Activated CD4-positive, alpha-beta T cell treated with anti-CD3 and anti-CD28 coated beads, Interleukin-2, Interleukin-4, amounts not matched to agents 100 ng/mL and 50 ng/mL, durations not matched to agents 16 hours and 8 hours (primary cell): ENCODE measurements at places on chromosomes 7 and 10.
A peak's percentile ranks its signal among the peaks of the same experiment; 100 is the strongest.

DNA sequence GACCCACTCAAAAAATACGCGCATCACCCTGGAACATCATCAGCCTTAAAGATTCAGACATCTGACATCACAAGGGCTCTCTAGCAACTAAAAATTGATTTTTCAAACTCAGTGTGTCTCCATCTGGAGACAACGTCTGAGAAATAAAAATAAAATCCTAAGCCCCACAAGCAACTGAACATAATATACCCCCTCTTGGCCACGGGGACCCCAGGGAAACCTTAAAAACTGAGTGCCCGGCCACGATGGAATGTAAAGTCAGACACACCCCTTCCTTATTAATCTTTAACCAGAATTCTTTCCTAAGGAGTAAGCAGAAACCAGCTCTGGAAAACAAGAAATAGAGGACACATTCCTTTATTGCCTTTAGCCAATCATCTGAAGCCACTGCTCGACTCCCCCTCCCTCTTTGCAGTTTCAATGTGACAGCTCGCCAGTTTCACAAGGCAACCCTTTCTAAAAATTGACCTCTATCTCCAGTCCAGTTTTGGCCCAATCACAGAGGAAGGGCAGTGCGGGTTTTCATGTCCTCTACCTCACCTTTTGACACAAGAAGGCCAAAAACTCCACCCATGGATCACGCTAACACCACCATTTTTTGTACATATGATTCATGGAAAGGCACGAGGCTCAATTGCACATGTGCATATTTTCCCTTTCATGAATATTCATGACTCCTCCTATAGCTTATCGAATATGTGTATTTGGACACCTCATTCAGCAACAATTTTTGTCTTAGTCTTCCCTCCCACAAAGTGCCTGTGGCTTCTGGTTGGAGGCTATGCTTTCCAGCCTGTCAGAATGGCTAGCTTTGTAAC, 24.2 kb downstream of the IFIT3 start:
- no peak for DNase-seq

GRCh38 chr10:20737107-20737506, 160.0 kb downstream of the NEBL start:
- DNase-seq, result no peak

- DNase-seq, result no peak
Measured at GRCh38 chr7:114823290-114823689, 98.6 kb upstream of the MDFIC start.

GRCh38 chr10:122498521-122498920, 37.2 kb downstream of the HTRA1 start:
- DNase-seq, result no peak

DNA sequence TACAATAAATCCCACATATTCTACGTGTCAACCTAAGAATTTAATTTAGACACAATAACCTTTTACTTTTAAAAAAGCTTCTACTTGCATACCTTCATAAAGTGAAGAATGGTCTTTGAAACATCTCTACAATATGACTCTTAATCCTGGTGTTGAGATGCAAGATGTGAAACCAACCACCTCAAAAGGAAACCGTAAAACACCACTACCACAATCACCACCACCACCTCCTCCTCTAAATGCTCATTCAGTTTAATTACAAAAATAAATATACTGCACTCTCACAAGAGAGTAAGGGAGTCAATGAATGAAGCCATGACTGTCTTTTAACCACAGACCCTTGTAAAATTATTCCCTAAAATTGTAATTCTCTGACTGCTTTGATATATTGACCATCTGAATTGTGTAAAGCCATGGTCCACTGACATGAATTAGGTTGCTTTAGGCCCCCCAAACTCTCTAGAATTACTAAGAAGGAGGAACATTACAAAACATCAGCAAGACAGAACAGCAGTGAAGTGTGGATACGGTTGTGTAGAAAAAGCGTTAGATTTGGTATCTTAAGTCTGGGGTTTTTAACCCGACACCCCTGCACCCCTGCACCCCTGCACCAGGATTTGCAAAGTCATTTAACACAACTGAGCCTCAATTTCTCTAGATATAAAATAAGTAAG, 171.4 kb downstream of the SFMBT2 start:
- DNase-seq, result peak; percentile 70

DNA sequence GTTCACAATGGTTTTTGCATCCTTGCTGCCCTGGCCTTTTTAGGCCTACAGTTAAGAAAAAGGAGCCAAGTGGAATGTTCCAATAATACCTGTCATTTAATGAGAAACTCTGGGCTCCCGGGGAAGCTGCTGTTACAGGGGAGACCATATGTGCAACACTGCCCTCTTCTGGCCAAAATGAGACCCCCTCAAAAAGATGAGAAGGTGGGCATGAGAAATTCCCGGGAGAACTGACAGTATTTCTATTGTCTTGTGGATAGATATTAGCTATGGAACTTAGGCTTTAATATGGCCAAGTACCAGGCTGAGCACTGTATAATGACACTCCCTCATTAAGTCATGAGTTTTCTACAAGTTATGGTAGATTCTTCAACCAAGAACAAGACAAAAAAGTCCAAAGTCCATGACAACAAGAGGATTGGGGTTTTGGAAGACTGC, 99.4 kb downstream of the CCDC3 start:
- DNase-seq, result peak; percentile 45

DNA sequence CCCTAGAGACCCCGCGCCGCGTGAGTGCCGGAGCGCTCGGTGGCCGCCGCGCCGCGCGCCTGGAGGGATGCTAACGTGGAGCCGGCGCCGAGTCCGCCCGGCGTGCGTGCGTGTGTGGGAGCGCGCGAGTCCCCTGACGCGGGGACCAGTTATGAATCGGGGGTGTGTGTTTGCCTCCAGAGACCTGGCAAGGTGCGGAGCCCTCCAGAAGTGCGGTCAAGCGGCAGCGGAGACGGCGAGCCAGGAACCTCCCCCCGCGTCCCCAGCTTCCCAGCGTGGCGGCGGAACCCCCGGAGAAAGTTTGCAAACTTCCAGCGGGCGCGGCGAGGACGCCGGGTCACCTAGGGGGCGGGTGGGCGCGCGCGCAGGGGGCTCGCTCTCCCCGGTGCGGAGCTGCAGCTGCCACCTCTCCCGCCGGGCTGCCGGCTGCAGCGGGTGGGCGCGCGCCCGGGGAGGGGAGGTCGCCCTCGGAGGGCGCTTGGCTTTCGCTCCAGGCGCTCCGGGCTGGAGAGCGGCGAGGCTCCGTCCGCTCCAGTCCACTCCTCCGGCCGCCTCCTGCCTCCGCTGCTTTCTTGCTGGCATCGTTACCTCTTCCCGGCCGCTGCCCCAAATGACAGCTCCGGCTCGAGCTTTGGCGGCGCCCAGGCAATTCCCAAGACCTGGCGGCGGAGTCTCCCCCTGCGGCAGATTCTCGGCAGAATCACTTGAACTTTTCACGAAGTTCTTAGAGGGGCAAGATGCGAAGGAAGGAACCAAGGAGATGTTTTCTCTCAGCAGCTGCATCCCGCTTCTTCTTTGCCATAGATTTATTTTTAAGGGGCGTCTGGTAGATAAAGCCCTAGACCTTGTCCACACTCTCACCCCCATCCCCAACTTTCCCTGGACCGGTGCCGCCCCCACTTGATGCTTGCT, 2.3 kb upstream of the CREB5 start:
- no peak for DNase-seq

- DNase-seq, result peak; percentile 41
Measured at GRCh38 chr7:23020742-23021401, 6.9 kb upstream of the HYCC1 start.

GRCh38 chr7:112021379-112022044, 184.7 kb downstream of the DOCK4 start:
- no peak for DNase-seq

DNA sequence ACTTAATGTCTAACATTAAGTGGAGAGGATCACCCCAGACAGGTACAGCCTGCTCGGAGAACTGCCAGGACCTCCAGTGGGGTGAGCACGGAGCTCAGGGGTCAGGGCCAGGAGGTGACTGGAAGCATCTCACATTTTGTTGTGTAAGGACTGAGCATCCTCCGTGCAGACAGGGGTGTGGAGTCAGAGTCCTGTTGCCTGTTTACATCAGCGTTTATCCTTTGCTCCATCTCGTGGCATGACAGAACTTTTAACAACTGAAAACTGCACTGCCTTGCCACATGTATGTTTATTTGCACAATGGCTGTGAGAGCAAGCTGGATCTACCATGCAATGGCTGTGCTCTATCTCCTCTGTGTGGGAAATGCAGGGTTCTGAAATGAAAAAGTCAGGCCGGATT, 175.4 kb upstream of the AKR1E2 start:
- no peak for DNase-seq

- DNase-seq, result no peak
Measured at GRCh38 chr10:114073395-114074186, 29.9 kb downstream of the ADRB1 start.

- DNase-seq, result no peak
Measured at GRCh38 chr7:151225948-151226510, 976 bp downstream of the ABCF2 start.

GRCh38 chr7:27303026-27303425, 60.4 kb downstream of the EVX1 start:
- DNase-seq, result no peak

DNA sequence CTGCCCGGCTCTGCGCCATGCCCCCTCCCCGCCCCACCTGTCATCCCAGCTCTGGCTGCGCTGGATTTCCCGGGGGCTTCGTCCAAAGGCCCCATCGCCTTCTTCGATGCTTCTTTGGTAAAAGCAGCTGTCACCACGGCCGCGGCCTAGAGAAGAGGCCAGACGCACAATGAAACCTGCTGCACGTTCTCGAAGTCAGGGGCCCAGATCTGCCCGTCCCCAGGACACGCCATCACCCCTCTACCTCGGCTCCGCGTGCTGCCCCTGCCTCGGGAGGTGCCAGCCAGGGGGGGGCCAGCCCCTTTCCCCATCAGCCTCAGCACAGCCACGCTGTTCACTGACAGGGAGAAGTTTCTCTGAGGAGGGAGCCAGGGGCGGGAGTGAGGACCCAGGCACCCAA, 6.8 kb downstream of the GIGYF1 start:
- no peak for DNase-seq

DNA sequence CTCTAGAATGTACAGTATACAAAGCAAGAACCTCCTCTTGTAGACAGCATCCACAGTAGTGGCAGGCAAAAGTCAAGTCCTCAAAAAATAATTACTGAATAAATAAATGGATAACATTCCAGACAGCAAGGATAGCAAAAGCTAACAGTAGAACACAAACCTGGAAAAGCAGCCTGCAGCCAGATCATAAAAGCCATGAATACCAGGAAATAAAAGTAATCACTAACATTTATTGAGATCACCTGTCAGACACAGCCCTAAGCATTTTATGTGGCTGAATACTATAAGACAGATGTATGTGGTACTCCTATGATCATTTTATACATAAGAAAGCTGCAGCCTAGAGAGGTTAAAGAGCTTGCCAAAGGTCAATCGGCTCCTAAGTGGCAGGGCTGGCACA, 34.0 kb downstream of the CUL2 start:
- DNase-seq, result no peak

- peak; percentile 26 for DNase-seq
Measured at GRCh38 chr10:7337431-7338171, 73.2 kb downstream of the SFMBT2 start.

- DNase-seq, result no peak
Measured at GRCh38 chr7:119413314-119413805, 859.6 kb upstream of the KCND2 start.

GRCh38 chr7:8115547-8116402, 146.2 kb downstream of the ICA1 start:
- no peak for DNase-seq

DNA sequence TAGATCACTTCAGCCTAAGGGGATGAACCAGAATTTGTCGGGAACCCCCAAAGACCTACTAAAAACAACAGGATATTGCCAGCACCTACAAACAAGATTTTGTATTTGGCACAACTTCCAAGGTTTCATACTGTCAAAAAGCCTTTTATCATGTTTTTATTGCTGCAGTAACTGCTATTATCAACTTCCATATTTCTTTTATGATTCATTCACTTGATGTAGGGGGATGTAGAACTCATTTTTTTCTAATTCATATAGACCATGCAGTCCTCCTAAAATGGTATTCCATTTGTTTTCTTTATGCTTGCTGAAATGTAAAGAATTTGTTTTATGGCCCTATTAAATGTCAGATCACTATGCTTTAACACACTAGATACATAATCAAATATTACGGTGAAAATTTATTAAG, 30.0 kb upstream of the WNT16 start:
- DNase-seq, result no peak

GRCh38 chr10:31698181-31698830, 230.3 kb downstream of the ARHGAP12 start:
- no peak for DNase-seq

DNA sequence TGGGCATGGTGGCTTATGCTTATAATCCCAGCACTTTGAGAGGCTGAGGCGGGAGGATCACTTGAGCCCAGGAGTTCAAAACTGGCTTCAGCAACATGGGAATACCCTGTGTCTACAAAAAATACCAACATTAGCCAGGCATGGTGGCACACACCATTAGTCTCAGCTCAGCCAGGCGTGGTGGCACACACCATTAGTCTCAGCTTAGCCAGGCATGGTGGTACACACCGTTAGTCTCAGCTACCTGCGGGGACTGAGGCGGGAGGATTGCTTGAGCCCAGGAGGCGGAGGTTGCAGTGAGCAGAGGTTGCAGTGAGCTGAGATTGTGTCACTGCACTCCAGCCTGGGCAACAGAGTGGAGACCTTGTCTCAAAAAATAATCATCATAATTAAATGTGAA, 9.0 kb downstream of the LRRC27 start:
- DNase-seq, result no peak

DNA sequence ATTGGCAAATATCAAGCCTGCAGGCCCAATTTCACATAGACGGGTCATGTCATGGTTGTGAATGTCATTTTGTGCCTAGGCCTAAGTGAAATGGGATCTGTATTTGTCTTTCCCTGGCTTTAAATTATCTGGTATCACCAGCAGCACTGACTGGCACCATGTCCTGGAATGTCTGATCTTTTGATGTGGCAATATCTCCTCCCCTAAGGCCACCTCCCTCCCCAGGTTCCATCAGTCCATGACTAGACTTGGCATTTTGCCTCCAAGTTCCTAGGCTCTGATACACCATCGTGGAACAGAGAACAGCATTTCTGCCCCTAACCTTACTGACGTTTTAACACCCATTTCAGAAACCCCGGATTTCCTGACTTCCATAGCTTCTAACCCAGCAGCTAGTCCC, 513.9 kb downstream of the GALNT17 start:
- no peak for DNase-seq

DNA sequence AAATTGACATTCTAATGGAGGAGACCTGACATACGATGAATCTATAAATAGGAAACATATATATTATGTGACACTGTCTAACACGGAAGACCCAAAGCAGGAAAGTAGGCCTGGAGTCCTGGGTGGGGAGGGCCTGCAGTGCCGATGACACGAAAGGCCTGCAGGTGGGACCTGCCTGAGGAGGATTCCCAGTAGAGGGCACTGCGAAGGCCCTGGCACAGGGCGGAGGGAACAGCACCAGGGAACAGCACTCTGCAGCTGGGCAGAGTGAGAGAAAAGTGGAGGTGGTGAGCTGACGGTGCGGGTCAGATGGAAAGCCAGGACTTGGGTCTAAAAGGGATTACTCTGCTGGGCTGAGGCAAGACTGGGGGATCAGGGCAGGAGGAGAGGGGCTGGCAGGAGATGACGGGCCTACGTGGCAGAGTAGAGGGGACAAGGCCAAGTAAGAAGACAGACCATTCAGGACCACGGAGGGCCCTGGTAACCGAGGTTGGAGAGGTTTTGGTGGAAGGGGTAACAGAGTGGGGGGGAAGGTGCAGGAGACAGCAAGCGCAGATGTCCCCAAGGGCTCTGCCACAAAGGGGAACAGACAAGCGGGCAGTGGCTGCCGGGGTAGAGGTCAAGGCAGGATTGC, 8.1 kb downstream of the ZNF746 start:
- no peak for DNase-seq
